ENCODE measurements at places on chromosomes 7 and 10. TPM values are rescaled to one million over a fixed set of nuclear protein-coding genes. Genes with fewer than 3 reads are reported as not detected.

- no peak for DNase-seq
Observed at GRCh38 chr10:15787426-15787825, 67.7 kb upstream of the ITGA8 start.

Gene SEMA3D
- 2.4 TPM for total RNA-seq

DNA sequence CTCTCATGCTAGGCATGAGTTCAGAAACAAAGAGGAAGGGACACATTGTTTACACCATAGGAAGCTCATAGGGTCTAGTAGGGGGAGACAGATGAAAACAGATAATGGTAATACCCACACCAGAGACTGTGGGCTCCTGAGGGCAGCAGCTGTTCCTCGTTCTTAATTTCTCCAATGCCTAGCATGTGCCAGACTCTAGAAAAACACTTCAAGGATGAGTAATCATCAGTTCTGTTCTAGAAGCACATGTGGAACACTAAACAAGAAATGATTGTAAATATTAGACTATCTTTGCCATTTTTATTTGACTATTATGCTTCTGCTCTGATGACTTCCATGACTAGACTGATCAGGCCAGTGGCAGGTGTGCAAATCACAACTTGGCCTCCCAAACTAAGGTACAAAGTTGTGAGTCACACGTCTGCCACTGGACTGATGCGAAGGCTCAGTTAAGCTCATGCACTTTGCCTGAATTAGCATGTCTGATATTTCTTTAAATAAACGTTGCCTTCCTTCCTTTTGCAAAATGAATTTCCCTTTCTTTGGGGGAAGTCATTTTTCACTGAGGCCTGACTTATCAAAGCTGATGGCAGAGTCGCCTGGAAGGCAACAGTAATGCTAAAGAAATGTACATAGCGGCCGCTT lies 89.2 kb upstream of the FGL2 start:
- DNase-seq, result no peak

GRCh38 chr10:116785282-116785681 lies 42.9 kb upstream of the HSPA12A start:
- DNase-seq, result no peak

GRCh38 chr10:122490268-122490667 lies 28.9 kb downstream of the HTRA1 start:
- DNase-seq, result no peak

Gene EBF3
- total RNA-seq, result 2.5 TPM

- DNase-seq, result peak; percentile 57
Observed at GRCh38 chr10:72834183-72834825, 59.2 kb upstream of the OIT3 start.

- no peak for DNase-seq
Observed at GRCh38 chr10:86837663-86838062, 81.2 kb downstream of the BMPR1A start.

GRCh38 chr10:96421995-96422394 lies 63.2 kb upstream of the OPALIN start:
- DNase-seq, result no peak

Gene LRMDA
- total RNA-seq, result 7.9 TPM

- peak; percentile 62 for DNase-seq
Observed at GRCh38 chr10:17233286-17233991, 5.4 kb downstream of the VIM start.

Gene HMX3
- total RNA-seq, result not detected

DNA sequence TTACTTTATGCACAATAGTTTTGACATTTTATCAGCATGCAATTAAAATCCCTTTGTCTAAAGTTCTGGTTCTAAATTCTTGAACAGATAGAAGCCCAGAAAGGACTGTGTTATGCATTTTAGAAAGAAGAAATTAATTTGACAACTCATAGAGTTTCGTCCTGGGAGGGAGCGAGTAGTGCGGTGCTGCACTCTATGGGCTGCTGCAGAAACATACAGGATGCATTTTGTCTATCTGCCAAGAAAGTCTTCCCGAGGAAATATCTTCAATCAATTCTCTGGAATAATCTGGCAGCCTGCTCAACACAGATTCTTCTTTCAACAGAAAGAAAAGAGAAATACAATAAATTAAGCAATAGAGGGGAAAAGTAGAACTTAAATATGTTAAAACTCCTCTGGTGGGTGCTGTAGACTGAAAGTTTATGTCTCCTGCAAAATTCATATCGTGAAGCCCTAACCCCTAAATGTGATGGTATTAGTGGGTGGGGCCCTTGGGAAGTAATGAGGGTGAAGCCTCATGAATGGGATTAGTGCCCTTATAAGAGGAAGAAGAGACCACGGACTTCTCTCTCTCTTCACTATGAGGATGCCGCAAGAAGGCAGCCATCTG lies 39.0 kb upstream of the IFRD1 start:
- DNase-seq, result peak; percentile 32

DNA sequence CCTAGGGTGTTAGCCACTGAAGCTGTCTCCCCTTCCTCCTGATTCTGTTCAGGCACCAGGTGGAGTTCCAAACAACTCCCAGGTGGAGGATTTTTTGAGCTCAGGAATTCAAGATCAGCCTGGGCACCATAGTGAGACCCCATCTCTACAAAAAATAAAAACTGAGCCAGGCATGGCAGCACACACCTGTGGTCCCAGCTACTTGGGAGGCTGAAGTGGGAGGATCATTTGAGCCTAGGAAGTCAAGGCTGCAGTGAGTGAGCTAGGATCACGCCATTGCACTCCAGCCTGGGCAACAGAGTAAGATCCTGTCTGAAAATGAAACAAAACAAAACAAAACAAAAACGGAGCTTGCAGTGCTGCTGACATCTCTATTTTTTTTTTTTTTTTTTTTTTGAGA lies 128.8 kb upstream of the CALN1 start:
- no peak for DNase-seq

- DNase-seq, result peak; percentile 50
Observed at GRCh38 chr10:97196223-97197029, 10.7 kb upstream of the SLIT1 start.

- no peak for DNase-seq
Observed at GRCh38 chr7:2729031-2729892, 41.3 kb downstream of the AMZ1 start.

Gene STK31
- total RNA-seq, result not detected

DNA sequence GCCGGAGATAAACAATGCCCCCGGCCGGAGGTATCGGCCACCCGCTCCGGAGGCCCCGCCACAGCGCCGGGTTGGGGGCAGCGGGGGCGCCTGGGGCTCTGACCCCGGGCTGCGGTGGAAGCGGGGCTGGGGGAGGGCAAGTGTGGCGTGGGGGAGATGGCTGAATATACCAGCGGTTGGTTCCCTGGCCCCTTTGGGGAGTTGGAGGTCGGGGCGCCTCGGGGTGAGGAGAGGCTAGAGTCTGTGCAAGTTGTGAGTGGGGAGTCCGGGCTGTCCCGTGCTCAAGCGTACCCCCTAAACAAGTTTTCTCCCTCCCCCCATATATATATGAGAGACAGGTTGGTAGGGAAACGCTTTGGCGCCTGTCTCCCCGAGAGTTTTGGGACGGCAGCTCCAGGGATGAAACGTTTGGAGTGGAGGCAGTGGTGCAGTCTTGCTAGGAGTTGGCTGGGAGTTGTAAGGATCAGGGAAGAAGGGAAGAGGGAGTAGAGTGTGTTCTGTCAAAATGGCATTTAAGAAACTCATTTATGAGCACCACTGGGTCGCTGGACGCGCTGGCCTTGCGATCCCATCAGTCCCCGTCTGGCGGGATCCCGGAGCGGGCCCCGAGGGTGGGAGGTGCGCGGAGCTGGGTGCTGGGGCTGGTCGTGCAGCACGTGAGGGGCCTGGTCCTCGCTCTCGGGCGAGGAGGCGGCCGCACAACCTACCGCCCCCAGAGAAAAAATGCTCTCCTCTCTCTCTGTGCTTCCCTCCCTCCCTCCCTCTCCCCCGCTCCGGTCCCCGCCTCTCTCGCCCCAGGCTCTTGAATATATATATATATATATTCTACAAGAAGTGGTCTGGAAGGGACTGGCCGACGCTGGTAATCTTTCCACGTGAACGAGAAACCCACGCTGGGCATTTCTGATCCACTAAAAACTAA lies 1.1 kb downstream of the TET1 start:
- DNase-seq, result peak; percentile 45

DNA sequence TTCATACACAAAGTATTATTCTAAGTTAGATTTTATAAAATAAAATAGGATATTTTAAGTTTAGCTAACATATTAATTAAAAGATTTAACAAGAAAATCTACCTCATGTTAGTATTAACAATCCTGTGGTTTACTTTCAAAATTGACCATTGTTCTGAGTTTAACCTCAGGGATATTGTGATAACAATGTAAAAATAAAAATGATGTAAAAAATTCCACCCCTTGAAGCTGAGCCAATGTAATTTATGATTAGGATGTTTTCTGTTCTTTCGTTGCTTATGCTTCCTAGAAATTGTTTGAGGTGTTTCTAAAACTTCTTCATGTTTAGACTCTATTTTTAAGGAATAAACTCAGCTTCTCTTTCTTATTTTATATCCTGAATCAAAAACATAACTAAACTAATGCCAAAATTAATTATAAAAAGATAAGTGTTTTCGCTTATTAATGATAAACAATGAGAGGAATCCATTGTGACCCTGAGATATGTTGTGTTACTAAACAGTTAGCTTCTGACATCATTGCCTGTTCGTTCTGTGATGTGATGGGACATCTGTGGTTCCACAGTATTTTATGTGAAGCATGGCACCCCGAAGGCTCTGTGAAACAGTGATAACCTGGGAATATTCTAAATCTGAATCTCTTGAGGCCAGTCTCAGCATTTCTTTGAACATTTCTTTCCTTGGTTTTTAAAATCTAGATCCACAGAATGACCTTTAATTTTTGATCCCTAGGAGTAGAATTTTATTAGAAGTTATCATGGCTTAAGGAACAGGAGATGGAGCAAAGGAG lies 340.8 kb downstream of the ARL4A start:
- no peak for DNase-seq

GRCh38 chr10:12207114-12207513 lies 11.1 kb downstream of the CDC123 start:
- no peak for DNase-seq

All from RPMI7951 (cell line).